Stimulated activated CD8-positive, alpha-beta memory T cell treated with anti-CD3 and anti-CD28 coated beads, Interleukin-7, amount 100 ng/mL, for 1 hour (primary cell): ENCODE measurements at places on chromosomes 16 and 17.

- peak; percentile 41 for DNase-seq
Observed at GRCh38 chr16:29148867-29149272, 164.0 kb downstream of the LAT start.

GRCh38 chr17:28101919-28102318, 59.4 kb downstream of the NLK start:
- no peak for DNase-seq

GRCh38 chr17:39952680-39953470, 9.9 kb upstream of the GSDMA start:
- DNase-seq: peak; percentile 89

- no peak for DNase-seq
Observed at GRCh38 chr16:725041-725376, 1.2 kb downstream of the CCDC78 start.

DNA sequence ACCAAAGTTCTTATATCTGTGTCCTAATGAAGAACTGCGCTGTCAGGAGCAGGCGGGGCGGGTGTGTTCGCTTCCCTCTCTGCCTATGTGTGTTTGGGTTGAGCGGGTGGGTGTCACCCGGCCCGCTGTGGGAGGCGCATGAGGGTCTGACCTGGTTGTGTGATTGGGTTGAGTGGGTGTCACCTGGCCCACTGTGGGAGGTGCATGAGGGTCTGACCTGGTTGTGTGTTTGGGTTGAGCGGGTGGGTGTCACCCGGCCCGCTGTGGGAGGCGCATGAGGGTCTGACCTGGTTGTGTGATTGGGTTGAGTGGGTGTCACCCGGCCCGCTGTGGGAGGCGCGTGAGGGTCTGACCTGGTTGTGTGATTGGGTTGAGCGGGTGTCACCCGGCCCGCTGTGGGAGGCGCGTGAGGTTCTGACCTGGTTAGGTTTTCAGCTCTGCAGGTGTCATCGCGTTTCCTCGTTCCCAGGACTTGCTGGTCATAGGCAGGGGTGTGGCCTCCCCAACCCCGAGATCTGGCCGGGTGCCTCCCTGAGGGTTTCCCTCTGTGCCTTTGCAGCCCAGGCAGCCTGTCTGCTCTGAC, 69.6 kb upstream of the ZNF750 start:
- peak; percentile 14 for DNase-seq

DNA sequence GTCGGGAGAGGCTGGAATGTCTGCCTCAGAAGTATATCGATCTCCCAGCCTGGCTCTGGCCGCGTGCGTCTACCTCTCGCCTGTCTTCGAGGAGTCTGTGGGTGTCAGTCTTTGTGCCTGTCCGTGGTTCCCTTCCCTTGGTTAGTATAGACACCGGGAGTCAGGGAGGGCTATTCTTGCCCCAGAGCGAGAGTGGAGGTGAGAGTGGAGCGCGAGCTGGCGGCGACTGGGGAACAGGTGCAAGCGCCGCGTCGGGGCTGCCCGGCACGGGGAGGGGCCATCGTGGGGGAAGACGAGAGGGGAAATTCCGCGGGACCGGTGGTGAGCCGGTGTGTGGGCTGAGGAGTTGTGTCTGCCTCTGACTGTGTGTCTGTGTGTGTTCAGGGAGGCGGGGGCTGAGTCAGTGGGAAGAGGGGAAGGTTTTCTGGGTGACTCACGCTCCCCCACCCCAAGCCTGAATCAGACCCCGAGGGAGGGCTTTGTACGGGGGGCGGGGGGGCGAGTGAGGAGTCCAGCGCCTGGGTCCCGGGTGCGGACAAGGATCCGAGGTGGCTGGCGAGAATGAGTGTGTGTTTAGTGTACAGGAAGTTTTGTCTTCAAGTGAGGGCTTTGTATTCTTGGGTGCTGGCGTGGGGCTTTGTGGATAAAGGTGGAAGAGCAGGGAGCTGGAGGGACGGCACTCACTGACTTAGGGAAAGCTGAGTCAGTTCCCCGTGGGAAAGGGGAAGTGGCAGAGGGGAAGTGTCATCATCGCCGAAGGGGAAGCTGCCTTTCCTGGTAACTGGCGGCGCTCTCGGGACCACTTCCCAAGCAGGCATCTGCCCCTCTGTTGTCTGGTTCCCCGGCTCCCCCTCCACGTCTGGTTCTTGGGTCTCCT, 8.6 kb downstream of the KDM6B start:
- peak; percentile 89 for DNase-seq

DNA sequence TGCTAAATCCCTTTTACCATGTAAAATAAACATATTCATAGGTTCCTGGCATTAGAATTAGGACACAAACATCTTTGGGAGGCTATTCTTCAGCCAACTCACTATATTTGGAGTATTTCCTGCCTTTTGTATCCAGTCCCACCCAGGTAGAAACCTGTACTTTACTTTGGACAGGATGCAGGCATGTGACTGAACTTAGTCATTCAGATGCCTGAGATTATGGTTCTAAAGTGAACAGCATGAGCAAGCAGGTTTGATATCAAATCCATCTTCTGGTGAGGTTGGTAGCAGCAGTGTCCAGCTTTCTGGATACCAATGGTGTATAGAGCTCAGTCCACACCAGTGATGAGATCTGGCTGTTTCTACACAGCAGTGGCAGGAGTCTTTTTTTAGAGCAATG, 20.2 kb downstream of the CA10 start:
- no peak for DNase-seq

DNA sequence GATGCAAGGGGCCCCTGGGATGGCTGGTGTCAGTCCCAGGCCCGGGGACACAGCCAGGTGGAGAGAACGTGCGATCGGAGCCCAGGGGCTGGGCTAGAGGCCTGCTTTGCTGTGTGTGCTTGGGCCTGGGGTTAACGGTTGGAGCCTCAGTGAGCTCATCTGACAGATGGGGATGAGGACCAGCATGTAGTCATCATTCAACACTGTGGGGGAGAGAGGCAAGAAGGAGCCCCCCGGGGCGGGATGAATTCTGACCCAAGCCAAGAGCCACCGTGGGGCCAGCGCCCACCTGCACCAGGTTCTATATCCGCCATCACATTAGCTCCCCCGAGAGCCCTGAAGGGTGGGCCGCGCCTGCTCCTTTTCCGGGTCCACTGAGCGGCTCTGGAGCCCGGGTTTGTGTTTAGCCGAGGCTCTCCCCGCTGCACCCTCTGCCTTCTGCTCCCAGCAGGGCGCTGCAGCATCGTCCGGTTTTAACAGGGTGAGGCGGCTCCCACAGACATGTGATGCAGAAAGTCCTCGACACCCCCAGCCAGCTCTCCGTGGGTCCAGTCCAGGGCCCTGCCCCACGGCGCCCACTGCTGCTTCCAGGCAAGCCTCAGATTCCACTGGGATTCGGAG, 365.7 kb downstream of the SEC14L1 start:
- DNase-seq: no peak

DNA sequence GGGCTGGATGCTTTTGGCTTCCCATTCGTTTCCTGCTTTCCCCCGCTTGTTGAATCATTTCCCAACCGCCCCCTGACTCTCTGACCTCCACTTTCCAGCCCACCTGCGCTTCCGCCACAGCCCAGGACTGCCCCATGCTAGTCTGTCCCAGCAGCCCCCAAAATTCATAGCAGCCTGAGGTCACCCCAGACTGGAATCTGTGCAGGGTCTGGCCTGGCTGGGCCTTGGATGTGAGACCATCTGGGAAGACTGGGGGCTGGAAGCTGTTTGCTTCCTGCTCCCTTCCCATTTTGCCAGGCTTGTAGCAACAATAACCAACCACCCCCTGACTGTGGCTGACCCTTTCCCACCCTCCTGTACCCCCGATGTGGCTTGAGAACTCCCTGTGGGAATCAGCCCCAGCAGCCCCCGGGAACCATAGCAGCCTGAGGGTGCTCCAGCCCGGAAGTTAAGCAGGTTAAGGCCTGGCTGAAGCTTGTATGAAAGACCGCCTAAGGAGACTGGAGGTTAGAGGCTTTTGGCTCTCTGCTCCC, 2290.8 kb downstream of the TP53TG3F start:
- DNase-seq: no peak

GRCh38 chr16:2460916-2461315, 1.0 kb downstream of the TEDC2 start:
- DNase-seq: no peak

DNA sequence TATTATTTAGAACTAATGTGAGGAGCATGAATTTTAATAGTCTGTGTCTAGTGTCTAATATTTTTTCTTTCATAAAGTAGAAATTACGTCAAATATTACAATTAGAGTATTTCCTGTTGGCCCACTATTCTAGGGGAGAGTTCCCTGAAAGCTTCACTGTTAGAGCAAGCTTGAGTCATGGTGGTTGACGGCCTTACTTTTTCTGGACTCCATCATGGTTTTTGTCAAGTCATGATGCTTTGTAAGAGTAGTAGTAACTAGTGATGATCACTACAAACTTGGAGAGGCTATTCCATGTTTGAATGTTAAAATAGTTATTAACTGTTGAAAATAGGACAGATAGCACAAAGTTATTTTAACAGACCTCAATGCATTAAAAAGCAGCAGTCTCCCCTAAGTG, 1.7 kb downstream of the PSMD11 start:
- no peak for DNase-seq

DNA sequence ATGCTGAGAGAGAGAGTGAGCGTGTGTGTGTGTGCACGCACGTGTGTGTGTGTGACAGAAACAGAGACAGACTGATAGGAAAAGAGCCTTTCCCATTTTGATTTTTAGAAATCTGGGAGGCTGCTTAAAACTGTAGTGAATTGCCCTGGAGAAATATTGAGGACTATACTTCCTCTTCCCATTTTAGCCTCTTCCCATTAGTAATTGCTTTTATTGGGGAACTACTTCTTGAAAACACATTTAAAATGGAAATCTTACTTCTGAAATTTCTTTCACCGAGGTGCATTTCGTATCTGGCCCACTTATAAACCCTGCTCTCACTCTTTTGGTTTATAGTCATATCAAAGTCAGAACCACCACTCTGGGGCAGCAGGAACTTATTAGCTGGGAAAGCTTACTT, 47.1 kb downstream of the NUP93 start:
- no peak for DNase-seq

- no peak for DNase-seq
Observed at GRCh38 chr16:88005181-88005581, 53.9 kb downstream of the BANP start.

DNA sequence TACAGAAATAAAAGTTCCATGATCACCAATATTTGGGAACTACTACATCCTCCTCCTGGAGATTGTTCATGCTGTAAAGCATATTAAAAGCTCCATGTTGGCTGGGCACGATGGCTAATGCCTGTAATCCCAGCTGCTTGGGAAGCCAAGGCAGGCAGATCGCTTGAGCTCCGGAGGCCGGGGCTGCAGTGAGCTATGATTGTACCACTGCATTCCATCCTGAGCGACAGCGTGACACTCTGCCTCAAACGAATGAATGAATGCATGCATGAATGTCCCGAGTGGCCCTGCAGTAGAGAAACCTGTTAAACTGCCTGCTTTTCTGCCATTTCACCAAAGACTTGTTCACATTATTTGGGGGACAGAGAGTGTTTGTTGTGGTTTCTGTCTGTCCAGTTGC, 15.0 kb downstream of the CNEP1R1 start:
- DNase-seq: no peak

DNA sequence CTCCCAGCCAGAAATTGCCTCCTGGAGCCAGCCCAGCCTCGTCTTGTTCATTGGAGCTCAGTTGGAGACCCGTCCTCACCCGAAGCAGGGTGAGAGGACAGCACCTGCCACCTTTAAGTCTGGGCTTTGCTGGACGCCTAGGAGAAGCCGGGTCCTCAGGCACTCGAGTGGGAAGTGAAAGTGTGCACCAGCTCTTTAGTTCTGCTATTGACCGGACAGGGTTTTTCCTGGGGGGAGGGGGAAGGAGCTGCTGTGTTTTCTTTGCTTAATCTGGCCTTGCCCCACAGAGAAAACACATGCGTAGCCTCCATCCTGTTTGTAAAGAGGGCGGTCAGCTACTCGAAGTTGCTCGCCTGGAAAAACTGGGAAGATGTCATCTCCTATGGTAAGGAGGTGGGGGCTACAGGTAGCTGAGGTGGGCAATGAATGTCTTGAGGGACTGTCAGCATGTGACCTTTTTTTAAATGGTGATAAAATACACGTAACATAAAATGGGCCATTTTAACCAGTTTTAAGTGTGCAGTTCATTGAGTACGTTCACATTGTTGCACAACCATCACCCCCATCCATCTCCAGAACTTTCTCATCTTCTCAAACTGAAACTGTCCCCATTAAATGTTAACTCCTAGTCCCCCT, 34.4 kb downstream of the CMIP start:
- no peak for DNase-seq
